ENCODE measurements at places on chromosomes 6 and 20.

DNA sequence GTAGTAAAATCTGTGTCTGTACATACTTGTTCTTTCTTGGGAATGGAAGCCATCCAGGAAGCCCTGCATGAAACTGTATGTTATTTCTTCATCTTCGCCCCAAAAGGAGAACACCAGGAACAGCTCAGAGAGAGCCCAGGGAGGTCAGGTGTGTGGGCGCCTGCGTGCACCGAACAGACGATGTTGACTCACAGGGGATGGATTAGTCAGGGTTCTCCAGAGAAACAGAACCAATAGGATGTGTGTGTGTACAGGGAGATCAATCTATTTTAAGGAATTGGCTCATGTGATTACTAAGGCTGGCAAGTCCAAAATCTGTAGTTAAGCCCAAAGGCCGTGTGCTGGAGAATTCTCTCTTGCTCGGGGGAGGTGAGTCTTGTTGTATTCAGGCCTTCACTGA is 45.7 kb downstream of the RNASET2 start:
- DNase-seq, result no peak

- DNase-seq, result no peak
Measured at GRCh38 chr20:57432862-57433491, 41.8 kb downstream of the RBM38 start.

- DNase-seq, result no peak
Measured at GRCh38 chr6:337805-338368, 45.6 kb downstream of the DUSP22 start.

GRCh38 chr6:87483929-87484328 is 11.2 kb downstream of the SLC35A1 start:
- DNase-seq, result no peak

DNA sequence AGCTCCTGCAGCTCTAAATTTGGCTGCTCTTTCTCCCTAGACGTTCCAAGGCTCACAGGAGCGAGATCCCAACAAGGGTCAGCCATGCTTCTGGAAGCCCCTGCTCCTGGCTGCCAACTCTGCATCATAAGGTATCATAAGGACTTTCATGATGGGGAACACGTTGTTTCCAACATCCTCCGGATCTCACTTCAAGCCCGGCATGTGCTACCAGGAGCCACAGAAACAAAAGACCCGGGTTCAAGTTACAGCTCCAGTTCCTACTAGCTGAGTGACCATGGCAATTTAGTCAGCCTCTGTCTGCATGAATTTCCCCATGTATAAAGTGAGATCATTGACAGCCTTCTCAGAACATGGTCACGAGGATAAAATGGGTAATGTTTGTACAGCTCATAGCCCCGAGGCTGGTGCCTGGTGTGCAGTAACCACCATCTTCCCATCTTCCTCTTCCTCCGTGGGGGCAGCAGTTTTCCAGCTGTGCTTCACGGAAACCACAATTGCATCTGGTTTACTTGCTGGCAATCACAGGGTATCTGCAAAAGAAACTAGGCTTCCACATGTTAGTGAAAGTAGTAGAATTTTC is 209.0 kb upstream of the ECI2 start:
- DNase-seq, result no peak

GRCh38 chr20:3738111-3739053 is 5.9 kb downstream of the HSPA12B start:
- DNase-seq, result no peak

DNA sequence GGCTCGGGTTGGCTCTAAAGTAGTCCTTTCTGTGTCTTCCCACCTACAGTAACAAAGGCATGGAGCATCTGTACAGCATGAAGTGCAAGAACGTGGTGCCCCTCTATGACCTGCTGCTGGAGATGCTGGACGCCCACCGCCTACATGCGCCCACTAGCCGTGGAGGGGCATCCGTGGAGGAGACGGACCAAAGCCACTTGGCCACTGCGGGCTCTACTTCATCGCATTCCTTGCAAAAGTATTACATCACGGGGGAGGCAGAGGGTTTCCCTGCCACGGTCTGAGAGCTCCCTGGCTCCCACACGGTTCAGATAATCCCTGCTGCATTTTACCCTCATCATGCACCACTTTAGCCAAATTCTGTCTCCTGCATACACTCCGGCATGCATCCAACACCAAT is 291.2 kb downstream of the ESR1 start:
- DNase-seq, result no peak

GRCh38 chr6:81067057-81067456 is 685.4 kb downstream of the TENT5A start:
- DNase-seq, result no peak

DNA sequence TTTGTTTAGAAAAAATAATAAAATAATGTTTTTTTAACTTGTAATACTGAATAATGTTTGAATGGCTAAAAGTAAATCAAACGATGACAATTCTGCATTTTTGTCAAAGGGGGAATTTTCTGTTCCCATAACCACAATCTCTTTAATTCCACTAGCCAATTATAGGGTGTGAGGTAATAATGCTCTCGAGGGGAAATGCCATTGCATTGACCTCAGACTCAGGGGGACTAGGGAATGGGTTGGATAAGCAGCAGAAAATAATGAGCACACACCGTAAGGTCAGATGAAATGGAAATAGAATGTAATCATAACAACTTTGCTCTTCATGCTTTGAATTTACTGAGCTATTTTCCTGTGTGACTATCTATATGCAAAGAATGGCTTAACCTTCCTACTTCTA is 584.7 kb downstream of the RFPL4B start:
- DNase-seq, result no peak

GRCh38 chr6:845566-845965 is 152.6 kb upstream of the EXOC2 start:
- no peak for DNase-seq

GRCh38 chr6:47144306-47144705 is 102.2 kb upstream of the ADGRF1 start:
- no peak for DNase-seq

DNA sequence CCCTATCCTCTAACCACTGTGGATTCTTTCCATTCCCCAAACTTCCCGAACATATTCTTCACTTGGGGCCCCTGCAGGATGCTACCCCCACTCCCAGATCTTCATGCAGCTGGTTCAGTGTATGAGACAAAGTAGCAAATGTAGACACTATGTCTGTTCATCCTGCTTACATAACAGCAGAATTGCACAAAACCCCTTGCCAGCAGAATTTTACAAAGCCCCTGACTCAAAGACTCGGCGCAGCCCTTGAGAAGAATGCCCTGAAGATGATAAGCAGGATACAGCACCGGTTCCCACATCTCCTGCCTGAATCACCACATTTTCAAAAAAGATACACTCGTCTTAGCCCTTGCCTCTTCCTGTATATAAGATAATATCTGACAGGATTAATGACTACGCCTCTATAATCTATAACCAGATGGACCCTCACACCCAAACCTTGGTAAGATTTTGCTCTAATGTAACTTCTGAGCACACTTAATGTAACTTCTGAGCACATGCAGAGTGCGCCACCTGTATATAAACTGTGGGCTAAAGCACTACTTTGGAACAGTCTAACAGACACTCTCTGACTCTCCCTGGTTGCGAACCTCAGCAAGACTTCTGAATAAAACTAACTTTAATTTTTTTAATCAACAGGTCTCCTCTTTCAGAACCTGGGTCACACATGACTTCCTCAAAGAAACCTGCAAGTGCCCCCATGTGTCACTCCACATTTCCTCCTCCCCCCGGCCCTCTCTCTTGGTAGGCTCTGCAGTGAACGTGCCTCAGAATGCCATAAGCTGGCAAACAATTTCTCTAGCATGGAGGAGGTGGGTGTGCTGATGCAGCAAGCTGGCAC is 28.7 kb downstream of the RALGAPA2 start:
- no peak for DNase-seq

DNA sequence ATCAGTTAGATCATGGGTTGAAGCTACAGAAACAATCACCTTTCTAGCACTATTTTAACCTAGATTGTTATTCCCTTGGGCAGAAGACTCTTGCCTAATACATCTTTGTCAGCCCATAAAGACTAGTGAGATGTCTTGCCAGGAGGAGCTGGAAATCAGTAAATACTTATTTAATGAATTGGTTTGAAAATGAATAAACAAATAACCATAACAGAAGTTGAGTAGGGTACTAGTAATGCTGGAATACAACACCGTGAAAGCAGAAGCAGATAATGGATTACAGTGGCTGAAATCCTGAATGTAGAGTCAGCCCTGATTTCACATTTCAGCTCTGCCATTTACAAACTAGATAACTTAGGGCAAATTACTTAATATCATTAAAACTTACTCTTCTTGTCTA is 236.1 kb downstream of the PACRG start:
- no peak for DNase-seq

DNA sequence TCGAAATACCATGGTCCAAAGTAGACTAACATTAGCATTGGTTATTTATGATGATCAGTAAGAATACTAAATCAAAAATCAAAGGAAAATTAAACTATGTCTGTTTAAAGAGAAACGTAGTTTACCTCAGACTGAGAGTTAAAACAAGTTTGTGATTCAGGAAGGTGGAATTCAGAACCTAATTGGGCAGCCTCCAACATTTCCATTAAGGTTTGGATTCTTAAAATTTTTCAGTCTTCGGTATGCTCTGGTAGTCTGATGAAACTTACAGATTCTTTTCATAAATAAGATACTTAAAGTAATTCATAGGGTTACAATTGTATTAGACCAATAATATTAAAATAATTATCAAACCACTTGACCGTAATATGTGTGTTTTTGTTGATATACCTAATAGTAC is 18.6 kb downstream of the HFE start:
- no peak for DNase-seq

DNA sequence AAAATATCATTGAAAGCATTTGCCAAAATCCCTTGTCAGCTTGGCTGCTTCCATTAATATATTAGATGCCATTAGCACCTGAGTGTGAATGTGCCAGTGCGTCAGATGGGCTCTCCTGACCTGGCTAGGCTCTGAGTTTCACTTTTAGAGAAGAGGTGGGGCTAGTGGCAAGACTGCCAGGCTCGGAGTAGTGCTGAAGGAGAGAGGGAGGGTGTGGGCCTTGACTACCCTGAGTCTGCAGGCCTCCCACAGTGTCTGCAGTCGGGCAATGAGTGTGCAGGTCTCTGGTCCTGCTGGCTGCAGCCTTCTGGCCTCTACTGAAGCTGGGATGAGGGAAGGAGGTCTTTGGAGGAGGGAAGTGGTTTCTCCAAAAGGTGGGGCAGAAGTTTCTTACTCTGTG is 34.6 kb upstream of the PNPLA1 start:
- no peak for DNase-seq

DNA sequence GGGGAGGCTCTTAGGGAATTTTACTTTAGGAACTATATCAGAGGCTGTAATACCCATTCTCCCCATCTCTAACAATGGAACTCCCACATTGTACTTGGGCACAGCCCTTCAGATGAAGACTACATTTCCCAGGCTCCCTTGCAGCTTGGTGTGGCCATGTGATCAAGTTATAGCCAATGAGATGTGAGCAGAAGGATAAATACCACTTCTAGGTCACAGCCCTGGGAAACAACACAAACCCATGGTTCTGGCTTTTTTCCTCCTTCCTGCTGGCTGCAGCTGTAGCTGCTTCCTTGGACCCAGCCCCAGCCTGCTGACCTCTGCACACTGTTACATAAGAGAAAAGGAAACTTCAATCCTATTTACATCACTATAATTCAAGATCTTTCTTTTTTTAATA is 445.9 kb upstream of the JARID2 start:
- peak; percentile 42 for DNase-seq

DNA sequence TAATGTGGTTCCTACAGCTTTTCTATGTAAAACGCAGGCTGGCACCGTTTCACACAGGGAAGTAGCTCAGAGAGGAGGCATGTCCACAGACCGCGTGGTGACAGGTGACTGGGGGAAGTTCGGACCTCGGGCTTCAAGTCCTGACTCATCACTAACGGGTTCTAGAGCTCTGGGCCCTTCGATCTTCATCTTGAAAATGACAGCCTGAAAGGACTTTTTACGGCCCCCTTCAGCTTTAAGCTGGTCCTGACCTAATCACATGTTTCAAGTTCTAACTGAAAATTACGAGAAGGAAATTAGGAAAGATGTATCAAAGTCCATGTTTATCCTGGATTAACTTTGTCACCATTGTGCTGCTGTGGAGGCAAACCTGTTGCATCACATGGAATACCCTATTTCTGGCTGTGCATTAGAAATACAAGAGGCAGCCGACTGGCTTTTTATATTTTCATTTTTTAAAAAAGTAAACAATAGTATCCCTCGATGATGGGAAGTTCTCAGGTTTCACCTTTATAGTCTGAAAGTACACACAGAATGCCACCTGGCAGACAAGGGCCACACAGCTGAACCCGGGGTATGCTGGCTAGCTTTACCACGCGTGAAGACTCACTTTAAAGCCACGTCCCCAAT is 2.0 kb downstream of the MAN1A1 start:
- no peak for DNase-seq

GRCh38 chr6:44849806-44850205 is 462.3 kb downstream of the CDC5L start:
- no peak for DNase-seq

GRCh38 chr6:139847457-139847813 is 473.0 kb upstream of the CITED2 start:
- DNase-seq, result no peak

- no peak for DNase-seq
Measured at GRCh38 chr6:87767478-87767877, 65.4 kb upstream of the AKIRIN2 start.

GRCh38 chr20:33882481-33882880 is 71.3 kb downstream of the CHMP4B start:
- DNase-seq, result no peak

DNA sequence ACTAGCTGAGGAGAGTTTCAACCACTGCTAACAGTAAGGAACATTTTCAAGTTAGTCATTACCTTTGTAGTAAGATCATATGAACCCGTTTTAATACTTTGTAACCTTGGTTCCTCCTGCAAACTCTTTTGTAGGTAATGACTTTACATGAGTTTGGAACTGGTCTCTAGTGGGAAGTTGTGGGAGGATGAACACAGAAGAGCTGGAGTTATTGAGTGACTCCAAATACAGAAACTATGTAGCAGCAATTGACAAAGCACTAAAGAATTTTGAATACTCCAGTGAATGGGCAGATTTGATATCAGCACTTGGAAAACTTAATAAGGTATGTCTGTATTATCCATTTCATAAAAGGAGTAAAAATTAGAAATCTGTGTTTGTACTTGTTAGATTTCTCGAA is 29.3 kb downstream of the DOP1A start:
- DNase-seq, result peak; percentile 1

- DNase-seq, result no peak
Measured at GRCh38 chr20:57048027-57048869, 218.2 kb downstream of the BMP7 start.

- DNase-seq, result no peak
Measured at GRCh38 chr6:87074101-87074621, 20.7 kb downstream of the CGA start.

DNA sequence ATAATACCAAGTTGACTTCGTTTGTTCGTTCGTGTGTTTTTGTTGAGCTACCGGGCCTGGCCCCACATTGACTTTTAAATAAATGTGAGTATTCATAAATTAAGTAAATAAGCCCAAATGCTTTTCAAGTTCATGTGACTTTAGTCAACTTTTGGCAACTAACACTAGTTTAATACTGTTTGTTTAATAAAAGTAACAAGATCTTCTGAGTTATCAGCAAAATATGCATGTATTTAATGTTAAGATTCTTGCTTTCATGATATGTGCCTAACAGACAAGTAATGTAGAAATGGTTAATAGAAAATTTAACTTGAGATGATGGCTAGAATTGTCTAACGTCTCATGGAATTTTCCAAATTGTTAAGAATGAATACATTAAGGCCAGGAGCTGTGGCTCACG is 38.7 kb upstream of the ECI2 start:
- DNase-seq, result peak; percentile 29

All from AG04450 (cell line).